ENCODE measurements at places on chromosomes 12 and 14. TPM values are rescaled to one million over a fixed set of nuclear protein-coding genes. Genes with fewer than 3 reads are reported as not detected.

- no peaks in the 10 kb centered on the region for H3K36me3 ChIP-seq
- H3K4me3 ChIP-seq, result no peak overlapping the region
- no peaks in the 10 kb centered on the region for H3K27me3 ChIP-seq
- peaks cover 13% of the 10 kb centered on the region for H3K4me1 ChIP-seq
- no peak overlapping the region for H3K27ac ChIP-seq
Observed at GRCh38 chr12:101074940-101075680, 134.9 kb downstream of the SLC5A8 start.

KLRG1 gene
- total RNA-seq, result 4.3 TPM

DNA sequence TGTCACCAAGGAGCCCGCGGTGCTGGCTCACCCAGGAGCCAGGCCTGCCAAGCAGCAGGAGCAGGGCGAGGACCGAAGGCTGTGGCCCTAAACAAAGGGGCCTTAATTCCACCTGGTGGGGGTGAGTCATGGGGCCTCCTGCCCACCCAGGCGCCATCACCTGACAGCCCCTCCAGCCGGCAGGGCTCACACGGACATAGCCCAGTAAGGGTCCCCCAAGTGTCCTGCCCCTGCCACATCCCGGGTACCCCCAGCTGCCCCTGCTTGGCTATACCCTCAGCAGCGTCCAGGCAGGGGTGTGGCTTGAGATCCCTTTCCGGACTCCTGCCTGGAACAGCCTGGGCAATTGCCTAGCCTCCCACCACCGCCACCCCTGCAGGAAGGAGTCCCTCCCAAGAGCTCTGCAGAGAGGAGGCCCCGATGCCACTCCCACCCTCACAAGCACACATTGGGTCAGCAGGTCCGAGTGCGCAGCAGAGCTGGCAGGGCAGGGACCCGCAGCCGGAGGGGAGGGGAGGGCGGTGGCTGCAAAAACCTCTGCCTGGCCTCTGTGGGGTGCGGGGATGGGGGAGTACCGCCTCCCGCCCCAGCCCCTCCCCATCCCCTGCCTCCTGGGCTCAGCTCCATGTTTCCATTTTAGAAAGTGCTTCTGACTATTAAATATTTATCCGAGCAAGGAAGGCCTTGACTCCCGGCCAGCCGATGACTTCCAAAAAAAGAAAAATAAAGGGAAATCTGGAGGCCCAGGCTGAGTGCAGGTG lies 4.6 kb downstream of the AHNAK2 start:
- H3K4me1 ChIP-seq, result peaks cover 95% of the 10 kb centered on the region
- H3K27me3 ChIP-seq, result no peaks in the 10 kb centered on the region
- H3K36me3 ChIP-seq, result no peaks in the 10 kb centered on the region
- DNase-seq, result peak; percentile 93
- H3K4me3 ChIP-seq, result no peak overlapping the region
- peak overlapping the region; percentile 90 for H3K27ac ChIP-seq

DNA sequence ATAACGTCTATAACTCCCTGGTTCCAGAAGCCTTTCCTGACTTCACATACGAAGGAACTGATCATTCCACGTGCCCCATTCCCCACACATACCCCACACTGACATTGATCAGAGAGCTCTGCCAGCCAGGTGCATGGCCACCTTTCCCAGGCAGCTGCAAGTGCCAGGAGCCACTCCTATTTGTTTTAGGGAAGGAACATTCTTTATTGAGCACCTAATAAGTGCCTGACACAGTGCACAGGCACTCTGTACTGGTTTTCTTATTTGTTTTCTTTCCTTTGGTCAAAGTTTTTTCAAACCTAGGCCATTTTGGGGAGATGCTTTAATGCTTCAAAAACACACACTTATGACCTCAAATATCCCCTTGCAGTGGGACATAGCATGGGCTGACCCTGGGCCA lies 50.0 kb downstream of the PITPNM2 start:
- H3K4me1 ChIP-seq, result peaks cover 43% of the 10 kb centered on the region
- no peak overlapping the region for H3K4me3 ChIP-seq
- no peaks in the 10 kb centered on the region for H3K27me3 ChIP-seq
- no peak for DNase-seq

DNA sequence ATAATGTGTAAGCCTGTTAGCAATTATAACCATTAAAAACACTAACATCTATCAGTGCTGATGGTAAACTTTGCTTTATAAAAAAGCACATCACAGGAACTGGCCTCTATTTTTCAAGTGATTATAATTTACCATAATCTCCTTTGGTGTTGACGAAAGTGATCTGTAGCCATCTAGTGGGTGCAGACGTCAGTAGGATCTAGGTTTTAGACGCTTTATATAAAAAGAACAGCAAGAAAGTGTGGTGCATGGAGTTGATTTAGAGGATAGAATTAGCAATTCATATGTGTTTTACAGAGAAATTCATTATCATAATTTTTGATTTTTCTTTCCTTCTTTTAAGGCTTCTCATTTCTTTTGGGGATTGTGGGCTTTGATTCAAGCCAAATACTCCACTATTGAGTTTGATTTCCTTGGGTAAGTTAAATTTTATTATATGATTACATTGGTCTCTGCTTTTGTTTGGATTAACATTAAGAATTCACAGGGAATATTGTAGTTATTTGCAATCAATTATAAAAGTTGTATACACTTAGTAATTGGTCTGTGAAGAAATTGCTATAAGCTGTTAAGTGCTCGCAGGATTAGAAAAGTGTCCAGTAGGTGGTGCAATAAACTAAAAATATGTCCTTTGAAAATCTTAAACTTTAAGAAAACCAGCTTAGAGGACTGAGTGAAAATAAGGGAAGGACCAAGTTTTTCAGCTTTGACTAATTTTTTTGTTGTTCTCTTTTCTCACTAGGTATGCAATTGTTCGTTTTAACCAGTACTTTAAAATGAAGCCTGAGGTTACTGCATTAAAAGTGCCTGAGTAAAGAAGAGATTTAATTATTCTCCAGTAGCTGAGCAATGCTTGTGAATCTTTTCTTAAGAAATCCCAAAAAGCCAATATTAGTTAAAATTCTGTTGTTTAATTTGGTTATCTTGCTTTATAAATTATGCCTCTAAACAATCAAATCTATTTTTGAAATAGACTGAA lies 59.5 kb downstream of the ETNK1 start:
- no peaks in the 10 kb centered on the region for H3K27me3 ChIP-seq
- H3K4me1 ChIP-seq, result no peaks in the 10 kb centered on the region
- no peak for DNase-seq
- H3K36me3 ChIP-seq, result no peaks in the 10 kb centered on the region

DNA sequence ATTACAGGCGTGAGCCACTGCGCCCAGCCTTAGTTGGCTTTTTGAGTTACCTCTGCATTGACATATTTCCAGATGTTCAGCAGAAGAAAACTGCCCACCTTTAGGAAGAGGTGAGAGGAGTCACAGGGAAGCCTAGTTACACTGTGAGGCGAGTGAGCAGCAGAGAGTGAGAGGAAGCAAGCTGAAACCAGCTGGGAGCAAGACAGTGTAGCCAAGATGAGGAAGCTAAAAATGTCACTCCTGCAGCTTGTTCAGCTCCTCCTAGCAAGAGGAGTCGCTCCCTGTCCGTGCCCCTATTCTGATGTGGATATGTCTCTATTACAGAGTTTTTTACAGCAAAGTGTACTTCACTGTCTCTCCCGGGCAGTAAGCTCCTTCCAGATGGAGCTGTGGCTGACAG lies 127.6 kb downstream of the GXYLT1 start:
- no peaks in the 10 kb centered on the region for H3K36me3 ChIP-seq
- DNase-seq, result no peak
- H3K27me3 ChIP-seq, result no peaks in the 10 kb centered on the region
- H3K4me3 ChIP-seq, result no peak overlapping the region
- no peaks in the 10 kb centered on the region for H3K4me1 ChIP-seq
- no peak overlapping the region for H3K27ac ChIP-seq
